ENCODE measurements at places on chromosomes 7 and 10.

DNA sequence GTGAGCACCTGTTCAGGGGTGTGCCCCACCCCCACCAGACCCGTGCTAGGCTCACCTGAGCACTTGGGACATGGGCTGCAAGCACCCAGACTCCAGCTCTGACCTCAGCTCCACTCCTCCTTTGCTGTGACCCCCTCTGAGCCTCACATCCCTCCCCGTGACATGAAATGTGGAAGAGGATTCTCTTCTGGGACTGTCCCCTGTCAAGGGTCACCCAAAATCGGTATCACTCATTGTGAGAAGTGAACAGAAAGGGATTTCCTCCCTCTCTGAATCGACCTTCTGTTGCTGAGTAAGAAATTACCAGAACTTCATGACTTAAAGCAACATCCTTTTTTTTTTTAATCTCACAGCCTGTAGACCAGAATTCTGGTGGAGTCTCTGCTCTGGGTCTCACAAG lies 6.2 kb upstream of the CHST15 start:
- no peak for DNase-seq

DNA sequence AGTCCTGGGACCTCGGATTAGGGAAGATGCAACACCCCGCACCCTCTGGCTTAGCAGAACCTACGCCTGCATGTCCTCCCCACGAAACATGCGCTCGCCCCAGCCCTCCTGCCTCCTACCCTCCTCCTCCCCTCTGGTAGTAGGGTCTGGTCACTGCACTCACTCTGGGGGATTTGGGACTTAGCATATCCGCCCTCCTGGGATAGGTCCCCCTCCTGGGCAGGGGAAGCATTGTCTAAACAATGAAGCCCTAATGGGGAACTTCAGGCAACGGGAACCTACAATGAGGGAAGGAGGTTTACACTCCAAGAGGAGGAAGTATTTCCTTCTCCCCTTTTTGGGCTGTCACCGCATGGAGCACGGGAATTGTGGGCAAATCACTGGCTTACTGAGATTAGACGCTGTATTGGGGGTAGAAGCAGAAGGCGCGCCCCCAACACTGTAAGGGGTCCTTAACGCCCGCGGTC lies 892 bp downstream of the CRHR2 start:
- DNase-seq: no peak

- no peak for DNase-seq
These were observed 17.2 kb downstream of the RUNDC3B start for GRCh38 chr7:87645446-87645845.

- DNase-seq: no peak
These were observed 47.3 kb upstream of the BHLHA15 start for GRCh38 chr7:98163704-98164494.

DNA sequence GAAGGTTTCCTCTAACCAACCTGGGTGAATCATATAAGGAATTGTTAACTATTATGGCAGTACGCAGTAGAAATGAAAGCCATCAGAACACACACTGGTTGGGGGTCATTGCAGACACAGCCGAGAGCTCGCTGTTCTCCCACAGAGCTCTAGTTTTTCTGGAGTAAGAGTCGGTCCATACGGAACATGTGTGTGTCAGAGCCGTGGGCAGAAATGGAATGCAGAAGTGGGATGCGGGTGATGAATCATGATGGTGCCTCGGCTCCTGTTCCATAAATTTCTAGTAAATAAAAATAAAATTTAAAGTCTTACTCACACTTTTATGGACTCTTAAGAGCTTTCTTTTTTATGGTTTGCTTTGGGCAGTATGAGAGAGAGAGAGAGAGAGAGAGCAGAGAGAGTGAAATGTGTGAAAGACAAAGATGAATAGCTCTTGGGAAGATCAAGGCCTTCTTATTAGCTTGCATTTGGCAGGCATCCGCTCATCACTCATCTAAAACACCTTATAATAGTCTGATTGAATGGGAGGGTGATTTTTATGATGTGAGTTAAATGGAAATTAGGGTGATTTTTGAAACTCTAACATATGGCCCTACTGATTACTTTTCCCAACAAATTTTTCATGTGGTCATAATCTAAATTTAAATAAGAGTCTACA lies 98.8 kb upstream of the PFKP start:
- DNase-seq: no peak

GRCh38 chr7:133481676-133482075 lies 228.8 kb downstream of the EXOC4 start:
- DNase-seq: no peak

- no peak for DNase-seq
These were observed 46.4 kb upstream of the ZNF746 start for GRCh38 chr7:149544028-149544427.

GRCh38 chr7:157018997-157019608 lies 8.6 kb upstream of the MNX1 start:
- DNase-seq: no peak

DNA sequence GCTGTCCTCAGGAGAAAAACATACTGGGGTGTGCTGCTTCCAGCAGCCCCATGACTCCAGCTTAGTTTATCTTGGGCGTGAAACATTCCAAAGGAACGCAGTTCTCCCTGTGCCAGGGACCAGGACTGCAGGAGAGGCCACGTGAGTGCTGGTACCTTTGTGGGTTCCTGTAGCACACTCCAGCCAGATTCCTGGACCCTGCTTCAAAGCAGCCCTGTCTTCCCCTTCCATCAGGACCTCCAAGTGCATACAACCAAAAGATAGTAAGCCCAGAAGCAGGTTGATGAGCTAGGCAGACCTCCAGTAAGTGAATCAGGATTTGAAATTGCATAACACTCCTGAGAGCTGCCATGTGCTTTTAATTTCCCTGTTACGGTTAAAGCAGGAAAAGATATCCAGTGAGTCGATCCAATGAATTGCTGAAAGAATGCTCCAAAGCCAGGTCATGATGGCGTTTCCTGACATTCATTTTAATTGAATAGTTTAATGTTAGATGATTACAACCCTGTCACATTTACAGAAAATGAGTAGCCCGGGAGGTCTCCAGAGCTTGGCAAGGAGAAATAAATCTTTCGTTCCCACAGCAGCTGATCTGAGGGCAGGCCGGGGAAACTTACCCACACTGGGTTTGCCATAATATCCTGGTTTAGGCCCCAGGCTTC lies 38.9 kb upstream of the CPXM2 start:
- DNase-seq: no peak

DNA sequence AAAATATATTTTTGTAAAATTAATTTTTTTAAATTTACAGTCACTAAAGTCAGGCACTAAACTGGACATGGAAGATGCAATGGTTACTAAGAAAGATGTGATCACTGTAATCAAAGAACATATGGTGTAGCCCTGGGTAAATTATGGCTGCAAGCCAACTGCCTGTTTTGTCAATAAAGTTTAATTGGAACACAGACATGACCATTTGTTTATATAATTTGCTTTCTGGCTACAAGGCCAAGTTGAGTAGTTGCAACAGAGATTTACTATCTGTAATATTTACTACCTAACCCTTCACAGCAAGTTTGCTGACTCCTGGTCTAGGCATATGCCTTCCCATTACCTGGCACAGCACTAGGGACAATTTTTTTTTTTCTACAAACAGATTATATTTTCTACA lies 448.9 kb downstream of the ADRA2A start:
- DNase-seq: no peak

DNA sequence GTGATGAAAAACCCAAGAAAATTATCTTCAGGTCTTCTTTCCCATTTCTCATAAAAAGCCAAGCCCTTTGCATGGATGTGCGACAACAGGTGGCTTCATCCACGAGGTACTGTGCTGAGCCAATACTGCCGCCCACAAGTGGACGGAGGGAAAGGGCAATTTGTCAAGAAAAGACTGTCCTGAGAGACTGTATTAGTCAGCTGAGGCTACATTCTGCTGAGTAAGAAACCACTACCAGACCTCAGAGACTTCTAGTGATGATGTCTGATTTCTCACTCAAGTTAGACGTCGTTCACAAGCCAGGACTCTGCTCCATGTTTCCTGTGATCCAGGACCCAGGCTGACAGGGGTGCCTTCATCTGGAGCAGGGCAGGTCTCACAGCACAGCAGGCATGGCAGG lies 171.5 kb upstream of the CDCA7L start:
- DNase-seq: no peak

DNA sequence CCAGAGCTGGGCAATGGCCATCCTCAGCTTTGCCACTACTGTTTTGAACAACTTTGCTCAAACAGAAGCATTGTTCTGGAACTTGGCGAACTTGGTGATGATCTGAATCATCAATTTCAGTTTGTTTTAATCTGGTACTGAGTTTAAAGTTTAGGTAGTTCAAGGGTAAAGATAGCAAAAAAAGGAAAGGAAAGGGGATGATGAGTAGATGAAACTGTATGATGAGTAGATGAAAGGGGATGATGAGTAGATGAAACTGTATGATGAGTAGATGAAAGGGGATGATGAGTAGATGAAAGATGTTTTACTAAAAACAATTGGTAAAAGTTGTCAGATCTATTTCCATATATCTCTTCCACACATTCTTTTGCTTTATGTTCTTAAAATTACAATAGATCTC lies 737.0 kb downstream of the LRMDA start:
- DNase-seq: no peak

- DNase-seq: no peak
These were observed 44.7 kb downstream of the PITRM1 start for GRCh38 chr10:3127921-3128320.

- peak; percentile 87 for DNase-seq
These were observed 1.7 kb upstream of the CXCL12 start for GRCh38 chr10:44386546-44387052.

GRCh38 chr10:53115660-53116059 lies 343.1 kb upstream of the MBL2 start:
- DNase-seq: no peak
